ENCODE measurements at places on chromosomes 13 and 19.

GRCh38 chr13:26663791-26664190, 96.8 kb downstream of the GPR12 start:
- no peak for DNase-seq

DNA sequence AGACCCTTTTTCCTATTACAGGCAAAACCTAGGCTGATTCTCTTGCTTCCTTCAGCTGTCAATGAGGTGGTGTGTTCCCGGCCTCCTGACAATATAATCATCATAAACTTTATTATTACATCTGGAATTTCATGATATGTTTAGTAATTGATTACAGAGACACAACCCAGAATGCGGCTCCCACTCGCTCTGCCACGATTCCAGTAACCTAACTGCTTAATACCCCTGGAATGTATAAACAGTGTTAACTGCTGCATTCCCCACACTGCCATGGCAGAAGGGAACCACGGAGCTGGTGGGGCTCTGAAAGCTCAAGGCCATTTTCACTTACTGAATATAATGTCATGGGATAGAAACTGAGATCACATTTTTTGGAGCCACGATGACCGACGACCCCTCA, 17.1 kb downstream of the TSHZ3 start:
- DNase-seq = no peak

DNA sequence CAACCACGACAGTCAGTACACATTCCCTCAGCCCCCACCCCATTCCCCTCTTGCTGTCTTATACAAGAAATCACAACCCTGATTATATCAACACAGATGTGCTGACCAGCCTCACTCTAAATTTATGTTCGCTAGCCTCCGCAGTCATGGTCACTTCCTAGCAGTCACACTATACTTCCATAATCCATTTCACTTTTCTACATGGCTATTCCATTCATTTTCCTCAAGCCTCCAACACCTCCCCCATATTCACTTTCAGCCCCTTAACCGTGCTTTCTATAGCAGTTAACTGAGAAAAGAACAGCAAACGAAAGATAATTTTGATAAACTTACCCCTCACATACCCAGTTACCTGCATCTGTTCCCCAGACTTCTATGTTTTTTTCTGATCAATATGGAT, 8.4 kb downstream of the LSM14A start:
- no peak for DNase-seq

GRCh38 chr19:5259750-5260149, 80.9 kb downstream of the PTPRS start:
- no peak for DNase-seq

DNA sequence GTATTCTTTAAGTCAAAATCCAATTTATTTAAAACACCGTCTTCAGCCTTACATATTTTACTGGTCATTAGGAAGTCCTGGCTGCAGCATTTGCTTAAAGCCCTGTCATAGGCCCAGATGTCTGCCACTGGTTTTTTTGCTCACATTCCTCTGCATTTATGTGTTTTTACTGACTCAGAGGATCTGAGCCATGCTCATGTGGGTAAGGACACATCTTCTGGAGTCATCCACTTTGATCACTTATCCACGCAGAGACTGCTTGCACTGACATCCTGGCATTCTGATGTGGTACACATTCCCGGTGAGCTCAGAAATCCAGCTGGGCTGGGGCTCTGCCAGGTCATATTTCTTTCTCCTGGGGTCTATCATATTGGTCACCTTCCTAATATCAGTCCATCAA, 531.7 kb upstream of the ARGLU1 start:
- no peak for DNase-seq

DNA sequence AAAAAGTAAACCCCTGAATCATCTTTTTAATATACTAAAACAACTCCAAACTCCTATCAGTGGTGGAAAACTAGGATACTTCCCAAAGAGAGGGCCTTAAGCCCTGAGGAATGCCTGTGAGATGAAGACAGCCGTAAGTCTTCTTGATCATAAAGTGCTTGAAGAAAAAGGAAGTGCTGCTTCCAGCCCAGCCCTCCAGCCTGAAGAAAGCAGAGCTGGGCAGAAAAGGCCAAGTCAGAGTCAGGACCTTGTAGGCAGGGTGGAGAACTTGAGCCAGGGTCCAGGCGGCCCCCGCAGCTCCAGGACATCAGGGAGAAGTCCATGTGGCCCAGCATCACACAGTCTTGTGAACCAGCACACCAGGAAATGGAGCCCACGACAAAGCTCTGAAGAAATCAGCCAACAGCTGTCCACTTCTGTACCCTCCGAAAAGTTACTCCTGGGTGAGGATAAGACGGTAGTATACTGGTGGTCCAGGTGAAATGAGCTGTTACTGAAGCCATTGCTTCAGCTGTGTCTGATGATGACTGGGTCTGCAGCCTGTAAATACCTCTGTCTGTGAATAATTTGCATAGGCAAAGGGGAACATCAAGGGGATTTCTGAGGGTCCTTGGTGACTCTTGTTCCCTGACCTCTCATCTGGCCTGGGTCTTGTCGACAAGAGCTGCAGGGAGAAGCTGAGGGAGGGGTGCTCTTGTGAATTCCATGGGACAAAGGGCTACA, 18.7 kb upstream of the CRYL1 start:
- DNase-seq = no peak

DNA sequence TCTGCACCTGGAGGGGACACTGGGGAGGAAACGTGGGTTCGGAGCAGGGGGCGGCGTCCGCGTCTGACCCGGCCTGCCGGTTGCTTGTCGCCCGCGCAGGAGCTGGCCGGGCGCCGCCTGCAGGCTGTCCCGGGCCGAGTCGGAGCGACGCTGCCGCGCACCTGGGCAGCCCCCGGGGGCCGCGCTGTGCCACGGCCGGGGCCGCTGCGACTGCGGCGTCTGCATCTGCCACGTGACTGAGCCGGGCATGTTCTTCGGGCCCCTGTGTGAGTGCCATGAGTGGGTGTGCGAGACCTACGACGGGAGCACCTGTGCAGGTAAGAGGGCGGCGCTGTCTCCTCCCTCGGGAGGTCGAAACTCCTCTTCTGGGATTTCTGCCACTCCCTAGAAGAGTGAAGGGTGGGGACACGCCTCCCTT, 1.3 kb downstream of the ITGBL1 start:
- no peak for DNase-seq

- DNase-seq = no peak
These were observed 2280.4 kb upstream of the PCDH20 start for GRCh38 chr13:63696055-63696454.
